ENCODE measurements at places on chromosomes 1 and 21.

DNA sequence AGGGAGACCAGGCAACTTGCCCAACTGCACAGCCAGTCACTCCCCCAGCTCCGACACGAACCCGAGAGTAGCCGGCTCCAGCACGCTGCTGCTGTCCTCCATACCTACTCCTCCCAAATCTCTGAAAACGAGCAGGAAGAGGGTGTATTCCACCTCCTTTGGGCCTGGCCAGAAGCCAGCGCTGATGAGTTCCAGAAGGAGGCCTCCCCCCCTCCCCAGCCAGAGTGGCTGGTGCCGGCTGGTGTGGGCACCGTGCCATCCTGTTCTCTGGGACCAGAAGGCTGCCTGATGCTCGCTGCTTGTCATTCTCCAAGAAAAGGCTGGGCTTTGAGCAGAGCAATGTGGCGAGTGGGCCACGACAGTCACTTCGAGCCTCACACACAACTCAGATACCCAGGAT lies 22.2 kb downstream of the KCNN3 start:
- DNase-seq, result peak; percentile 95

DNA sequence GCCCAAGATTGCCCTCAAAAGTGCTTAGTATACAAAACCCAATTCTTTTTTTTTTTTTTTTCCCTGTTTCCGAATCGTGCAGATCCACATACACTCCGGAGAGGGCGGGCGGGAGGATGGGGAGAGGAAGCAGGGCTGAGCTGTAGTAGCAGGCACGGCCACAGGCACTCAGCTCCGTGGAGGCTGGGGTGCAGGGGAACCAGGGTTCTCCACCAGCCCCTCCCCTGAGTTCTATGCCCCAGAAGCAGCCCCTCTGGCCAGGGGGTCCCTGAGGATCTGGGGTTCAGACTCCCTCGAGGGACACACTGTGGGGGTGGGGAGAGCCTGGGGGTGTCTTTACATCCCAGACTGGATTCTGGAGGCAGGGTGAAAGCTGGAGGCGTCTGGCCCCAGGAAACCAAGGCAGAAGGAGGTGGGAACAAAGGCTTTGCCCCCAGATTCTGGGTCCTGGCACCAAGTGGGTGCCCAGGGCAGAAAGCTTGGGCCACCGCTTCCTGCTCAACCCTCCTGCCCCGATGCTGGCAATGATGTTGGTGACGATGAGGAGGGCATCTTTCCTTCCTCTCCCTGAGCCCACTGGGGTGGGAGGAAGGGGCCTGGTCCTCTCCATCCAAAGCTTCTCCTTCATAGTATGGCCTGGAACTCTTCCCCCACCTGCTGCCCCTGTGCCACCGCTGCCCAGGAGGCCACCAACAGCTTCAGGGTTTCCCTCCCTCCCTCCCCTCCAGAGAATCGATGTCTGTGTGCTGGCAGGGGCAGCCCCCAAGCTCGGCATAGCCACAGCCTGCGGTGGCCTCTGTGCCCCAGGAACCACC lies 106.4 kb upstream of the TARDBP start:
- no peak for DNase-seq

GRCh38 chr1:20785907-20786252 lies 1.2 kb downstream of the HP1BP3 start:
- no peak for DNase-seq

DNA sequence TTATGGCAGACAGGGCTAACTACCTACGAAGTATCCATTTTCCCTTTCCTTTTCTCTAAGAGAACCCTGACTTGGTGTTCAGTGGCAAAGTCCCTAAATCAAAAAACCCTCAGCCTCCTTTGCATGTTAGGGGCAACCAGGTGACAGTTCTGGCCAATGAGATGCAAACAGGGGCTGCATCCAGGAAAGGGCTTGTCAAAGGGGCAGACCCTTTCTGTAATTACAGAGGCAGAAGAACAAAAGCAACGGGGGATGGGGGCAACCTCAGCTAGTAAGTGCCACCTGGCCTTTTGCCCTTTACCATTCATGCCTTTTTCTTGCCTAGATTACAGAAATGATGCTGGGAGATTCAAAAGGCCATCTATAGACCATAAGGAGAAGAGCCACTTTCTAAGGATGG lies 34.4 kb downstream of the GLUL start:
- DNase-seq, result peak; percentile 37

DNA sequence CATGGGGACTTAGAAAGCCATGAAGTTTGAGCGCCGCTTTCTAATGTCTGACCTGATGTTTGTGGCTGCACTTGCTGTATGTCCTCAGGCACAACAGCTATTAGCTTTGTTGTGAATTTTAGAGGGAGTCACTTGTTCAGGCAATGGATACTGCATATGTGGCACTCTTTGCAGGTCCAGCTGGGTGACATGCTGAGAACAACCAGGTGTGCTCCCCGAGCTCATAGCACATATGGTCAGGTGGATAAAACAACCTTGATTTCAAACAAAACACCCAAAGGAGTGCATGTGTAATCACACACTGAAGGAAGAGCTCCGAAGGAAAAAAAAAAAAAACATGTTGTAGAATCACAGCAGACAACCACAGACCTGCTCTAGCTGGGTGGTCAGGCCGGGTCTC lies 178.6 kb downstream of the BACH1 start:
- peak; percentile 13 for DNase-seq

All from NCI-H2171 (cell line).